NCI-H1930 (cell line): ENCODE measurements at places on chromosomes 12 and 14.

DNA sequence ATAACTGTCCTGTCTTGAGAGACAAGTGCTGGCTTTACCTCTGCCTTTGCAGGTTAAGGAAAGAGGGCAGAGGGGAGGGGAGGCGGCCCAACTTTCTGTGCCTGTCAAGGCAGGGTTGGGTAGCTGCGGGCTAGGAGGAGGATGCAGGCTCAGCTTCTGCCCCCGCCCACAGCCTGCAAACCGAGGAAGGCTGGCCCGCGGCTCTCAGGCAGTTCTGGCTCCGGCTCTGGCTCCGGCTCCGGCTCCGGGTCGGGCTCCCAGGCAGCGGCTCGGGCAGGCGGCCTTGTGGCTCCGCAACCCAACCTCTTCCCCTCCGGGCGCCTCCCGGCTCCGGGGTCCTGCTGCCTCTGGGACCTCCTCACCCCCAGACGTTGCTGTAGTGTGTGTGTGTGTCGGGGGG, 92.9 kb downstream of the TMEM30B start:
- DNase-seq, result no peak

DNA sequence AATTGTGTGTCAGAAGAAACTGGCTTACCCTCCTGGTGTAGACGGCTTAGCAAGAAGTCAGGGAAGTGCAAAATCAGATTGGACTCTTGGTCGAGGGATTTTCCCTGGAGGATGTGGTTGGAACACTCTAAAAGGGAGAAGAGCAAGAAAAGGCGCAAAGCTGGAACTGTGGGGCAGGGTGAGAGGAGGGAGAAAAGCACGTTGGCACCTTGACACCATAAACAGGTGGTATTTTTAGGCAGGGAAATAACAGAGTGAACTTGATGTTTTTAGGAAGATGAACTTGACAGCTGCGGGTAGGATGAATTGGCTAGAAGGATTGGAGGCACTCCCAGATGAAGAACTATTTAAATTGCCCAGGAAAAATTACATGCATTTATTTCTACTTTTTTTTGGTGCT, 67.7 kb downstream of the HCAR2 start:
- no peak for DNase-seq

GRCh38 chr12:25382311-25383106, 131.8 kb upstream of the KRAS start:
- DNase-seq, result no peak

- DNase-seq, result peak; percentile 12
Observed at GRCh38 chr12:27303139-27304111, 29.2 kb upstream of the BMAL2 start.

DNA sequence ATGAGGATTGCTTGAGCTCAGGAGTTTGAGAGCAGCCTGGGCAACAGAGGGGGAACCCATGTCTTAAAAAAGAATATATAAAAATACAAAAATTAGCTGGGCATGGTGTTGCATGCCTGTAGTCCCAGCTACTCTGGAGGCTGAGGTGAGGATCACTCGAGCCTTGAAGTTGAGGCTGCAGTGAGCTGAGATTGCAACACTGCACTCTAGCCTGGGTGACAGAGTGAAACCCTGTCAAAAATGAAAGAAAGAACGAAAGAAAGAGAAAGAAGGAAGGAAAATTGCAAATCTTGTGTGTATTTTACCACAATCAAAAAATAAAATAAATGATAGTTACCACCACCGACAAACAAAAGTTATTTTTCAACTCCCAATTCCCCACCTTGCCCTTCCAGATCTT, 45.3 kb downstream of the SPRING1 start:
- no peak for DNase-seq

GRCh38 chr14:57889245-57889644, 23.4 kb upstream of the SLC35F4 start:
- DNase-seq, result no peak

DNA sequence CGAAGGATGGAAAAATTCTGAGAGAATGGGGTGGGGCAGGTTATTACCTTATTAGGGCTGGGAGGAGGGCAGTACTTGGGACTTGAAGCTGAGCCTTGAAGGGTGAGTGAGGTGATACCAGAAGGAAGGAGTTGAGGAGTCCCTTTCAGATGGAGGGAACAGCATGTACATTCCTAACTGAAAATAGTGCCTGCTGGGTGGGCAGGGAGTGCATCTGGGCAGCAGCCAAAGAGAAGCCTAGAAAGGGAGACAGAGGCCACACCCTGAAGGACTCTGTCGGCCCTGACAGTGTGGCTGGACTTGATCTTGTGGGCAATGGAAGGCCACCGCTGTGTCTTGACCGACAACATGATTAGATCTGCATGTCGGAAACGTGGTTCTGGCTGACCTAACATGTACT, 147.6 kb downstream of the NDUFA12 start:
- no peak for DNase-seq

GRCh38 chr12:117344716-117345115, 16.7 kb downstream of the NOS1 start:
- DNase-seq, result no peak

DNA sequence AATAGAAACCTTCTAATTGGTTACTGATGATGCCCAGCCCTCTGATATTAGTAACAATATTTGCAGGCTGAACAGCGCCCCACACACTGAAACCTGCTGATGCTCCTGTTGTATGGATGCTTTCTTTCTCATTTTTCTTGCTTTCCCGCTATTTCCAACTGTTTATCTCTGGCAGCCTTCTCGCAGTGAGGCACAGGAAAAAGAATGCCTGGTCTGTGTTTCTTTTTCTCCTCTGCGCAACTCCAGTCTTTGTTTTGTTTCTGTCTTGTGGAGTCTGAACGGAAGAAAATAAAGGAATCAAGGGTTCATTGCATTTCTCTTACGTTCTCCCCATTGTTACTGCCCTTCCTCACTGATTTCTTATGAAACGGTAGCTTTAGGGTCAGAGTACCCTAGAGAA, 451.2 kb downstream of the EGLN3 start:
- no peak for DNase-seq

DNA sequence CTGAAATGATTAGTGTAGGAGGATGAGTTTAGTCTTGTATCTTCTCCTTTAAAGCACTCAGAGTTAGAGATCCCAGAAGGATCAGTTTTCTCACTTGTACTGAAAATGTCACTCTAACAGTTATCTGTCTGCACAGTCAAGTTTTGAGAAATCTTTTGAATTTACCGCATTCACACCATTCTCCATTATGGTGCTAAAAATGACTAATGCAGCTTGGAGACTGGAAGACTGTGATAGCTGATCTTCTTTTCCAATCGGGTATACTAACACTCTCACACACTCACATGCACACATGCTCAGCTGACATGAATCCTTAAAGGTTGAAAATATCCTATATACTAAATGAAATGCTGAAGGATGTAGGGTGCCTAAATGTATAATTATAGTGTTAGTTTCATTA, 65.8 kb downstream of the SLC15A5 start:
- no peak for DNase-seq

- DNase-seq, result no peak
Observed at GRCh38 chr14:54259821-54260220, 137.0 kb upstream of the CDKN3 start.

DNA sequence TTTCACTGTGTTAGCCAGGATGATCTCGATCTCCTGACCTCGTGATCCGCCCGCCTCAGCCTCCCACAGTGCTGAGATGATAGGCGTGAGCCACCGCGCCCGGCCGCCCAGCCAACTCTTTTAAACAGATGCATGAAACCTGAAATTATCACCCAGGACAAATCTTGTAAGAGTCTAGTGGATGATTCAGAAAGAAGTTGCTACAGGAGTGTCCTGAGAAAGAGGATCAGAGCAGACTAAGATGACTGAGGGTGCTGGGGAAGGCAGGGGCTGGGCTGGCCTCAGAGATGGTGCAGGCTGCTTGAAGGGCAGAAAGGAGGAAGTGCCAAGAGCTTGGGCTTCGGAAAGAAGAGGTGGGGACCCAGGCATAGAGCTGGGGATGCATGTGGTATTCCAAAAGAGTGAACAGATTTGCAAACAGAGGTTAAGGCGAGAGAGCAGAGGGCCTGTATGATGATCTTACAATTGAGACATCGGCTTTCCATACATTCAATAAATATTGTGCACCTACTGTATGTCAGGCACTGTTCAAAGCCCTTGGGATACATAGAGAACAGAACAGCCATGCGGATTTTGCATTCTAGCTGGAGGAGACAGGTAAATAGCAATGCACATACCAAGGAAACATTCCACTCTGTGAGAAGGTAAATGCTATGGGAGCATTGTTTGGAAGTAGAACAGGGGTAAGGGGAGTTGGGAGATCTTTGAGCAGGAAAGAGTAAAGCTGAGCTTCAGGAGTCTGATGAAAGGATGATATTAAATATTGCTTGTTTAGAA, 7.4 kb upstream of the CD9 start:
- no peak for DNase-seq

- DNase-seq, result peak; percentile 3
Observed at GRCh38 chr14:51004801-51005526, 60.7 kb upstream of the PYGL start.

- no peak for DNase-seq
Observed at GRCh38 chr12:116426391-116427136, 132.6 kb upstream of the MAP1LC3B2 start.

GRCh38 chr14:103561381-103562178, 877 bp downstream of the BAG5 start:
- DNase-seq, result no peak

GRCh38 chr12:69068448-69068847, 135.5 kb upstream of the CPM start:
- DNase-seq, result no peak

DNA sequence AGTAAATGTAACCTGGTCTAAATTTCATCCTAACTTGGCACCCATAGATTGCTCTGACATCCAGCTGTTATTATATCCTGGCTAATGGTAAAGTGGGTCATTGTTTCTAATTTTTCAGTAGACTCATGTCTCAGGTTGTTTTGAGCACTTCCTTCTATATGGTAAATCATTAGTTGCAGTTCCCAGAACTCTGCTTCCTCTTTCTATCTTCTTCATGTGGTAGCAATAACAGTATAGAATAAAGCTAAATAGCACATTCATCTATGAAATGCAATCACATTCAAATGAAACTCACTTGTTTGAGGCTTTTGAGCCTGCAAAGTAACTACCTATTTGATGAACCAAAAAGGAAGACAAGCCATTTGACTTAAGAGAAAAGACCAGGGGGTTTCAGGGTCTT, 65.1 kb upstream of the GZMB start:
- DNase-seq, result no peak

DNA sequence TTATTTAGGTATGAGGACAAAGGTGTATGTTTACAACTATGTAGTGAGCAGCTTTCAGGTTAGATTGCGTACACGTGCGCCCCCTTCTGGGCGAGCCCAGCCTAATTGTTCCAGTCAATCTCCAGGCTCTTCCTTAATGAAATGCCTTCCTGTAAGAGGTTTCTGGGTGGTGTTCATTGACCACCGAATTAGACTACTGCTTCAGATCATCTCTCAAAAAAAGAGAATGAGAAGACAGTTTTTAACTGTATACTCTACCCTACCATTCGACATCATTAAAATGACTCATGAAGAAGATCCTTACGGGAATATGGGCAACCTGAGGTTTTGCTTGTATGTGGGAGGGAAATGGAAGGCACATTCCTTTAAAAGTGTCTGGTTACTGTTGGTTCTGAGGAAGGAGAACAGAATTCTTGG, 2.1 kb downstream of the LUM start:
- no peak for DNase-seq

DNA sequence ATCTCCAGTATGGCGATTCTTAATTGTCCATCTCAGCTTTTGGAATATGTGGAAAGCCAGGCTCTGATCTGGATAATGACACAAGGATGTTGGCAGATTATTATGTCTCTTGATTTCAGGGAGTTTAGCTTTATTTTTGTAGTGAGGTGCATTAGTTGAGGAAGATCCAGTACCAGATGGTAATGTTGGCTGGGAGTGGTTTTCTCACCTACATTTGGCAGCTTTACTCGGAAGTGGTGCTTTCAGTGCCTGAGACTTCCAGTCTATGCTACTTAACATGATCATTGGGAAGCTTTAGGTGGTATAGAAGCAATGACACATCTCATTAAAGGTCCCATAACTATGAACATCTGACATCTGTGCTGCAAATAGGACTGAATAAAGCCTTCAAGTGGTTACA, 7.5 kb downstream of the SLC15A5 start:
- no peak for DNase-seq

DNA sequence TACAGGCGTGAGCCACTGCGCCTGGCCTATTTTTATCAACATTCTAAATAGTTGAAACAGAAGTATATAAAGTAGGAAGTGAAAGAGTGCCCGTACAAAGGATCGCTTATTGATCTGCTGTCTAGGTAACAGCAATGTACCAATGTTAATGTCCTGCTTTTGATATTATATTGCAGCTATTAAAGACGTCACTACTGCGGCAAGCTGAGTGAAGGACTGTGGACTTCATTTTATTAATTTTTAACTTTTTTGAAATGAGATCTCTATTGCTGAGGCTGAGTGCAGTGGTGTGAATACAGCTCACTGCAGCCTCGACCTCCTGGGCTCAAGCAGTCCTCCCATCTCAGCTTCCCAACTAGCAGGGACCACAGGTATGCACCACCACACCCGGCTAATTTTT, 10.8 kb downstream of the PTGR2 start:
- no peak for DNase-seq

DNA sequence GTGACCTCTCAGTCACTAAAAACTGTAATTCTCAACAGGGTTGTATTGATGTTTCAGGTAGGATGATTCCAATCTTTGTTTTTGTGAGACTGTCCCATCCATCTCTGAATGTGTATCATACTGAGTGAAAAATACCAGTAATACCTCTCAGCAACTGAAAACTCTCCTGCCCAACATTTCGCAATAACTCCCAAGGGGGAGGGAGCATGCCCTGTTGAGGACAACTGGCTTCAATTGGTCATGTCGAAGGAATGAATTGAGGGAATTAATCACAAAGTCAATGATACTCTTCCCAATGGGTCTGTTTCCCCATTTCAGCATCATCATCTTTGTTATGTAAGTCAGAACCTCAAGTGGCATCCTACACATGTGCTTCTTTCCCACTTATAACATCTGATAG, 102.4 kb upstream of the E2F7 start:
- no peak for DNase-seq

DNA sequence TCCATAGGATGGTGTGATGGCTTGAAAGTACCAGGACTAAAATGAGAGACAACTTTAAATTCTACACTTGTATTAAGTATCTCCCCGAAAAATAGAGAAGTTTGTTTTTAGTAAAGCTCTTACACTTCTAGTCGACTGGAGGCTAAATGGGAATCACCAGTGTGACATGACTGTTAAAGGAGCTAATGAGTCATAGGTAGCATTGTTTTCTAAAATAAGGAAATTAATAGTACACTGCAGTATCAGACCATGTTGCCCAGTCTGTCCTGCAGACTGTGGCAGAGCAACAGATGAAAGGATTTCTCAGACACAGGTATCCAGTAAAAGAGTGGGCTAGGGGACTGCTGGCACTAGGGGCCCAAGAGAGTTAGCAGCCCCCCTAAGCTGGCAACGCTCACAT, 140.1 kb downstream of the TMEM117 start:
- no peak for DNase-seq
